ENCODE measurements at places on chromosomes 7 and 10. TPM values are rescaled to one million over a fixed set of nuclear protein-coding genes. Genes with fewer than 3 reads are reported as not detected.

DNA sequence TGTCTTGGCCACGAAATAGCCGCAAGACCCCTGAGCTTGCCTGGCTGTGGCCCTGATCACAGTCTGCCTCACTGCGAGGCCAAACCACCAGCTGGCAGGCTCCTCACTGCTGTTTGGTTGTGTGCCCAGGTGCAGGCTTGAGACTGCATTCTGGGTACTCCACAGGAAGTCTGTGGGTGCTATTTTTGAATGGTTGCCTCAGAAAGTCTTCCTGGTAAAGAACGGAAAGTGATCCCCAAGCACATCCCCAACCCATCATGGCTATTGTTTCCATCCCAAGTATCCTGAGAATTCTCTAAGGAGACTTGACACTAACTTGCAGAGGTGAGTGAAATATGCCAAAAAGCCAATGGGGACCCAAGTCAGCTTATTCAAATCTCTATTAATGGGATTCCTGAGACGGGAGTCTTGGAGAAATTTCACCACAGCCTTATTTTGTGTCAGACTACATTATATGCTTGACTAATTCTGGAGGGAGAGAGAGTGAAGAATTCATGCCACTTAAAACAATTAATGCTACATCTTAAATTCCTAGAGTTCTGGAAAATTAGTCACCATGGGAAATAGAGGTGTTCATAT is 170.9 kb downstream of the RAMP3 start:
- peak; percentile 24 for DNase-seq

- DNase-seq = no peak
These were observed 53.5 kb upstream of the TNS3 start for GRCh38 chr7:47635091-47636080.

DNA sequence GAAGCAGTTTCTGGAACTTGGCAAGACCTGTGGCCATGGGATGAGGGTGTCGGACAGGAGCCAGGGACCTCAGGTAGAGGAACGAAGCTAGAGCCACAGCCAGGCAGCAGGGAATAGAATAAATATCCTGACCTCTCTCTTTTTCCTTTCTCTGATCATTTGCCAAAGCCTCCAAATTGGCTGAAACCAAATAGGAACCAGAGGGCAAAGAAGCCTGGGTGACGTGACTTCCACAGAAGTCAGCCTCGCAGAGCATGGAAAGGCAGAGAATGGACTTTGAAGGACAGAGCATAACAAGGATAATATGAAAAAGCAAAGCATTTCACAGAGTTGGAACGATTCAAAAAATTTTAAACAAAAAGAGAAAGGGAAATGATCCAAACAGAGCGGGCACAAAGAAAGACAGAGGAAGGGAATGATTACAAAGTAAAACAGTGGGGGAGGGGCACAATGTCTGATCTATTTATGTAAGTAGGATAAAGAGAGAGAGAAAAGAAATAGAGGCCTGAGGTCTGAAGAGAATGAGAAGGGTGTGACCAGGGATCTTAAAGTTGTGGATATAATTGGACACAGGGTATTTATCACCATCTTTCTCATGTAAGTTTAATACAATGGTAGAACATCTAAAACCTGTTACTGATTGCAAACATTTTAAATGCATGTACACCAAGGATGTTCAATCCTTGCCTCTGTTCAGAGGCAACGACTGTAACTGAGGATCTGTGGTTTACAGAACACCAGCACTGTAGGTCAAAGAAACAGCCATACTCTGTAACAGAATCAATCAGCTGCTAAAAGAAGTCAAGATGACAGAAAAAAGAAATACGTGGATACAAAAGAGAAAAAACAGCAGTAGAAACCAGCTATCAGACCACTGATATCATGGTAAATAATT is 4.5 kb upstream of the ZEB1 start:
- no peak for DNase-seq

GRCh38 chr7:90326500-90326899 is 5.4 kb upstream of the FAM237B start:
- no peak for DNase-seq

- DNase-seq = no peak
These were observed 3.2 kb downstream of the HTRA1 start for GRCh38 chr10:122464586-122464985.

DNA sequence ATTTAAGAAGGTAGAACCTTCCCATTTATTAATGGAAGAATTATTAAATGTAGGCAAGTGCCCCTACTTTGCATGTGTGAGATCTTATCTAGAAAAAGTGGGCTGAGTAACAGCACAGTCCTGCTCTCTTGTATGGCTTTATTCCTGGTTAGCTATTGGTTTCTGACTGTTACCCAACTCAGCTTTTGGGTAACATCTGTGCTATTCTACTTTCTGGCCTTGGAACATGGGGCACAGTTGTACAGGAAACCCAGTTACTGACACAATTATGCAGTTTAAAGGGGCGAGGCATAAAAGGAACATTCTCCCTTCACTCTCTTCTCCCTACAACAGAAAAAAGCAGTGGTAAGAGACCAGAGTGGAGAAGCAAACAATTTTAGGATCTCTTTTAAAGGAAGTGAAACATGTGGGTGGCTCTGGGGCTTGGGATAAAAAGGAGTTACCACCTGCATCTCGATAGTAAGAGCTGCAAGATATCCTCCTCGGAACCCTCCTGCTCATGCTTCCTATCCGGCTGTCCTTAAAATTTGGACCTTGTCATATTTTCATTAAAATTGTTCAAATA is 16.0 kb downstream of the NUDT5 start:
- DNase-seq = no peak

- DNase-seq = no peak
These were observed 61.2 kb downstream of the PRKCQ start for GRCh38 chr10:6518791-6519429.

- DNase-seq = peak; percentile 33
These were observed 114.2 kb downstream of the SMURF1 start for GRCh38 chr7:99029466-99030435.

GRCh38 chr7:43318188-43318770 is 205.8 kb downstream of the HECW1 start:
- DNase-seq = no peak

GRCh38 chr10:69503896-69504265 is 52.6 kb downstream of the TSPAN15 start:
- DNase-seq = no peak

DNA sequence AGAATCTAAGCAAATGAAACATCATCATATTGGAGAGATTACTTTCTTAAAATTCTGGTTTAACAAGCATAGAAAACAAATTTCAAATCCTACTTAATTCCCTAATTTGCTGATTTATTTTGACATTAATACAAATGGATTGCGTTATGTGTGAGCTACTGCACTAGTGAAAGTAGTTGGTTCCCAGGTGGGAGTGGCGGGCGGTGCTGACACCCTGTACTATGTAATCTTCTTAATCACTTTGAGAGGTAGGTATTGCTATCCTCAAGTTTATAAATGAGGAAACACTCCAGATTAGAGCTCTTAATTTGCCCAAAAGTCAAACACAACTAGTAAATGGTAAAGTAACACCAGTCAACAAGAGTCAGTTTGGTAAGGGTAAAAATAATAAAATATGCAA is 131.1 kb downstream of the ELAPOR2 start:
- no peak for DNase-seq

GRCh38 chr7:131459256-131459655 is 97.2 kb downstream of the PODXL start:
- no peak for DNase-seq

- DNase-seq = no peak
These were observed 852.8 kb upstream of the CELF2 start for GRCh38 chr10:10164848-10165247.

- no peak for DNase-seq
These were observed 18.7 kb downstream of the SEC24C start for GRCh38 chr10:73762915-73763314.

- DNase-seq = no peak
These were observed 745.0 kb downstream of the GRID1 start for GRCh38 chr10:85621562-85621961.

- DNase-seq = no peak
These were observed 47.5 kb downstream of the INSYN2A start for GRCh38 chr10:127148933-127149220.

DNA sequence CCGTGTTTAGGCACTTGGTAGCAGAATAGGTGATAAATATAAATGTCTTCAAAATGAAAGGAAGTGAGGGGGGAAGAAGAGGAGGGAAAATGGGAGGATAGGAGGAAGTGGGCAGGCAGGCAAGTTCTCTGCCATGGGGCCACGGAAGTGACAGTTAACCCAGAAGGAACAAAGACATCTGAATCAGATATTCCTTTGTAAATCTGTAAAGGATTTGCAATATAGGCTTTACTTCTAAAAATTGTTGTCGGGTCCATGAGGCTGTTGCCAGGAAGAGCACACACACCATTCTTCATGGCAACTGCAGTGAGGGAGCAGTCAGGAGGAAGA is 23.7 kb upstream of the RASSF4 start:
- no peak for DNase-seq

DNA sequence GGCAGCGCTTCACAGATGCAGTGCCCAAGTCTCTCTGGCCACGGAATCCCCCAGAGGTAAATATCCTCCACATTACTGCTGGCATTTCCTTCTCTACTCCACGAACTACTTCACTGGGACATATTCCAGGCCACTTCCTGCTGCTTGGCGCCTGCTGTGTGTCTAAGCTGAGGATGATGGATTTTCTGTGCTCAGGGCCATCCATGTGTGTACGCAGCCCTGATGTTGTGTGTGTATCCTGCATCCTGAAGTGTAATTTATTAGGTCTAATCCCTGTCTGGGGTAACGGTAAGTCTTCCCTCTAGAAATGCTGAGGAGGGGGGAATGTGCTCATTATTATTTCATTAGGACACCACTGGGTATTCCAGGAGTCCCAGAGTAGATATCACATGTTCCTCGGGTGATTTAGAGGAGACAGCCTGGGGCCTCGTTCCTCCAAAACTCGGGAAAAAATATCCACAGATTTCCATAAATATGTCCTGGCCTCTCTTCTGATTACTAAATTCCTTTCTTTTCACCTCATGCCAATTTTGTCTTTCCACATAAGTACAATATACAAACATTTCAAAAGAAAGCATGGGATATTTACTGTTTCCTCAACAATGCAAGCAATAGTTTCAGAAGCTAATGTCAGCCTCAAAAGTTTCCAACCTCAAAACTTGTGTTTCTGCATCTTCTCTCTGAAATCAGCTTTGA is 25.5 kb upstream of the HABP2 start:
- peak; percentile 55 for DNase-seq

DNA sequence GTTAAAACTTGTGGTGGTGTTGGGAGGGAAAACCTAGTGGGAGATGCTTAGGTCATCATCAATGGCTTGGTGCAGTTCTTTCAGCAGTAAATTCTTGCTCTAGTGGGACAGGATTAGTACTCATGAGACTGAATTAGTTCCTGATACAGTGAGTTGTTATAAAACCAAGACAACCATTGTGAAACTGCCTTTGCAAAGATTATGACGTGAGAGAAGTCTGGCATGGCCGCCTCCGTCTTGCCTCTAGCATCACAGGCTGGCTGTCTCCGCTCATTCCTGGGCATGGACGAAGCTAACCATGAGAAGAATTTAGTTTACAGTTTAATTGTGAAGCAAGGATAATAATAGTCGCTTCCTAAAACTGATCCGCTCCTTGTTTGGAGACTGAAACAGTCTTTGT is 186.4 kb downstream of the KIF20B start:
- peak; percentile 64 for DNase-seq

DNA sequence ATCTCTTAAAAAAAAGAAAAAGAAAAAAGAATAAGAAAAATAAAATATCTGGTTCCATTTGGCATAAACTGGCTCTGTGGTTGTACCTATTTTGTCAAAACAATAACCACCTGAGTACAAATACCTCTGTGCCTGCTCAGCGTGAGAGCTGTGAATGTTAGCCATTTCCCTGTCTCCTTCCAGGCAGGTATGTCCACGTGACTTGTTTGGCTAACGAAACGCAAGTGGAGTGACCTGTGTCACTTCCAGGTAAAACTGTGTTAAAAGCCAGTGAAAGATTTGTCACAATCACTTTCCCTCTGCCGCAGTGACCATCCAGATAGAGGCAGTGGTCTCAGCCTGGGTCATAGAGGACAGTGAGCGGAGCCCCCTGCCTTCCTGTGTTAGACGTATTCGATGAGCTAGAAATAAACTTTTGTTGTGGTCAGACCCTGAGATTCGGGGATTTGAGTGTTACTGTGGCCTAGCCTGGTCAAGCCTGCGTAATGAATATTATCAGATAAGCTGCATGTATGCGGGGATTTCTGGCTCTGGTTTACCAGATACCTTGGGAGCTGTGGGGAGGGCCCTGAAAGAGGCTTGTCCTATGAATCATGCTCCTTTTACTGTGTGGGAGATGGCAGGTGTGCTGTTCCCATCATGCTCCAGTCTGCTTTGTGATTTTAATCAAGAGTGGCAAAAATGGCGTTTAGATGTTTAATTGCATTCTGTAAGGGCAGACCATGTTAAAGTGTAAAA is 3.8 kb downstream of the PTER start:
- DNase-seq = no peak

GRCh38 chr10:27104919-27105318 is 4.6 kb upstream of the ANKRD26 start:
- no peak for DNase-seq

DNA sequence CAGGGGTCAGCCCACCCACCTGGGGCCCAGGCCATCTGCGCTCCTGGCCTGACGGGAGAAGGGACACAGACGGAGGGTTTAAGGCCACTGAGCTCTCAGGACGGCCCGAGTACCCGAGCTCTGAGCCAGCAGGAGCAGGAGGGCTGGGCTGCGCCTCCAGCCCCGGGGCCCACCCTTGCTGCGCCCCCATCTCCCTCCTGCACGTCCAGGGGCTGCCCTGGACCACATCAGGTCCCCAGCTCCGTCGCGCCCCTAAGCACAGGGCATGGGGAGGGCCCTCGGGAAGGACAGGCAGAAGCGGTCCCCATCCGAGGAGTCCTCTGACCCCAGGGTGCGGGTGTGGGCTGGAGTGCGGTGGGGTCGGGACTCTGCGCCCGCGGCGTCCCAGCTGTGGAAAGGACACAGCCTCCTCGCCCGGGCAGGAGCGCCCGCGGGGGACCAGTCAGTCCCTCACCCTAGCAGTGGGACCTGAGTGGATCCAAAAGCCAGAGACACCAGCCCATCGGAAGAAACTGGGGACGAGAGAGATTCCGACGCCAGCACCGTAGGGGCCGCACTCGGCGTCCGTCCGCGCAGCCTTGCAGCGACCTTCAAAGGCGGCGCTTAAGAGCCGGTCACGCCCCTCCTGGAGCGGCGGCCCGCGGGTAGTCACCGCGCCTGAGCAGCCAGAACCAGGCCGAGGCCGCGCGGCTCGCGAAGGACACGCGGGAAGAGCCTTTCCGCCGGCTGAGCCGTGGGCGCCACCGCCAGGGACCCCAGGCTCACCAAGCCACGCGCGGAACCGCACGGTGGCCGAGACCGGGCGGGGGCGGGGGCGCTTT is 15.9 kb downstream of the CAMK2B start:
- DNase-seq = peak; percentile 75

The CHAT gene
- total RNA-seq = not detected

The C10orf95 gene
- total RNA-seq = not detected

The NPFFR1 gene
- not detected for total RNA-seq

The LIPN gene
- not detected for total RNA-seq

The MAPK8 gene
- 45.5 TPM for total RNA-seq

The TRIM73 gene
- 1.6 TPM for total RNA-seq

The DYNC1I1 gene
- total RNA-seq = 0.53 TPM

Measured in muscle of leg (tissue), 16 donors.